ENCODE measurements at places on chromosomes 1 and 21. TPM values are rescaled to one million over a fixed set of nuclear protein-coding genes. Genes with fewer than 3 reads are reported as not detected.

DNA sequence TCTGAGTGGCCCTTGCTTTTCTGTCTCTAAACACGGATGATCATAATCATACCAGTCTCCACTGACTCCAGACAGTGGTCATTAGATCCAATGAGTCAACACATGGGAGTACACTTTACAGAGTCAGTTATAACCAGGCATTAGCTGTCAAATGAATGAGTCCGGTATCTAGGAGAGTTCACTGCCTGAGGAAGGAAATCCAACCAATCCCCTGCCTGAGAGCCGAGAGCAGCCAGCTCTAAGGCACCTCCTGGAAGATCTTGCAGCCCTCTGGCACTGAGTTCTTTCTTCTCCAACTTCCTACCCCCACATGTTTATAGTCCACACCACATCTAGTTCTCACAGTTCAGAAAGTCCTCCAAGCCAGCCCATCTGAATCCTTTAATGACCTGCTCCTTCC is 29.4 kb upstream of the RBM15 start:
- no peaks in the 10 kb centered on the region for H3K36me3 ChIP-seq
- peaks cover 35% of the 10 kb centered on the region for H3K4me1 ChIP-seq
- no peak for DNase-seq
- no peak overlapping the region for H3K4me3 ChIP-seq
- H3K27ac ChIP-seq = peak overlapping the region; percentile 8
- peaks cover 3% of the 10 kb centered on the region for H3K27me3 ChIP-seq

DNA sequence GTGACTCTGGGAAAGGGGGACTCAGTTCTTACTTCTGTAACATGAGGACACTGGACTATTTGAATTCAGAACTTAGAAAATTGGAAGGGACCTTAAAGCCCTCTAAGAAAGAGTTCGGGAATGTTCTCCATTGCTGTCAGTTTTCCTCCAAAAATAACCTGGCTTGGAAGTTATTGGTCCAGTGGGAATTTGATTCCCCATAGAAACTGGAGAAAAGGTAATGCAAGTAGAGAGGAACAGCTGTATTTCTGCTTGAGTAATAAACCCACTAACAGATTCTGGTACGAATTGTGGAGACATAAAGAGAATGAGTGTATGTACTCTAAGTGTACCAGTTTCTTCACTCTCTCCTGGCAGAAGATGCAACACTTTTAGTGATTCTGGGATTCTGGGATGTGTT is 1.8 kb downstream of the ZBED6 start:
- H3K4me1 ChIP-seq = peaks cover 58% of the 10 kb centered on the region
- peaks cover 16% of the 10 kb centered on the region for H3K36me3 ChIP-seq
- peak overlapping the region; percentile 42 for H3K27ac ChIP-seq
- DNase-seq = no peak

The DCDC2B gene
- total RNA-seq = not detected

DNA sequence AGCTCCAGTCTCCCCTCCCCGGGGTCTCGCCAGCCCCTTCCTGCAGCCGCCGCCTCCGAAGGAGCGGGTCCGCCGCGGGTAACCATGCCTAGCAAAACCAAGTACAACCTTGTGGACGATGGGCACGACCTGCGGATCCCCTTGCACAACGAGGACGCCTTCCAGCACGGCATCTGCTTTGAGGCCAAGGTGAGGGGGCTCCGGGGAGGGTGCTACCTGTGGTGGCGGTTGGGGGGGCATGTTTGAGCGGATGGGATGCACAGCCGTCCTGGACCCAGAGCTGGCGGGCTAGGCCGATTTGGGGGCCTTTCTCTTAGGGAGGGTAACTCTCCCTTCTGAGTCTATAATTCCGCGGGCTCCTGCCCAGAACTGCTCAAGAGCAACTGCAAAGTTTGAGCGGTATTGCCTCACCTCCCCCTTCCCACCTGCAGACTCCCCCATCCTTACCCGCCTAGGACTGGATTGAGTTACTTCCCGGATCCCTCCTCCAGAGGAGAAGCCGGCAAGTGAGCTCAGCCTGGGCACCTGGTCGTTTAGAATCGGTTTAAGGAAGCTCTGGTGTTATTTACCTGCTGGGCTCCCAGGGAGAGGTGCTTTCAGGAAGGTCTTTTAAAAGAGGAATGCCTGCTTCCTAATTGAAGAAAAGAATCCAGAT is 730 bp downstream of the NOS1AP start:
- peak overlapping the region; percentile 74 for H3K4me3 ChIP-seq
- no peaks in the 10 kb centered on the region for H3K27me3 ChIP-seq
- peaks cover 5% of the 10 kb centered on the region for H3K36me3 ChIP-seq
- H3K4me1 ChIP-seq = peaks cover 33% of the 10 kb centered on the region
- DNase-seq = peak; percentile 86

- peaks cover 7% of the 10 kb centered on the region for H3K27me3 ChIP-seq
- no peak overlapping the region for H3K4me3 ChIP-seq
- H3K4me1 ChIP-seq = no peaks in the 10 kb centered on the region
- H3K36me3 ChIP-seq = no peaks in the 10 kb centered on the region
- no peak for DNase-seq
Measured at GRCh38 chr1:242055749-242056320, 56.9 kb upstream of the MAP1LC3C start.

GRCh38 chr1:172394141-172394751 is 26.2 kb upstream of the C1orf105 start:
- H3K27ac ChIP-seq = peak overlapping the region; percentile 68
- no peak for DNase-seq
- no peak overlapping the region for H3K4me3 ChIP-seq
- H3K27me3 ChIP-seq = no peaks in the 10 kb centered on the region

DNA sequence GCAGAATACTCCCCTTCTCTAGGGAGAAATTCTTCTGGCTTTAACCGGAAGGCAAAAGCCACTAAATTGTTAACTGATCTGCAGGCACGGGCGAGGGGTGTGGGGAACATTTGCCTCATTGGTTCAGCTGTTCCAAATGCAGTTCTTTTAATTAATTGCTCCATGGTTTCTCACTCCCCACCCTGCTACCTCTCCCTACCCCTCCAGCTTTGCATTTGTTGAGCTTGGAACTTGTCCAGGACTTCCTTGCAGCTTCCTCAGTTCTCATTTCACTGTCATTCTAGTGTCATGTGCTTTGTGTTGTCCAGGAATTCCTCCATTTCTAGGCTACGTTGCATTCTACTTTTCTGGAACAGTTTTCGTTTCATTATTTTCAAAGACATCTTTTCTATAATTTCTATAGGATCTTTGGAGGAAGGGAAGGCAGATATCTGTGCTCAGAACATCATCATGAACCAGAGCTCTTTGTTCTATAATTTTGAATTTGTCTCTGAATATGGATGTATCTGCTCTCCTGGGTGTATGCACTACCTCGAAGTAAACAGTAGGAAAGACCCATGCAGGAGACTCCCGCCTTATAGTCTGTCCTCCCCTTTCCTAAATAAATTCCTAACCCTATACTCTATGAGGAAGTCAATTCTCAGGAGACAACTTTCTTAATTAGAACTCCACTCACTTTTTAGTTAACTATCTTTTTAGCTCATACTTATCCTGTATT is 132.4 kb upstream of the LMO4 start:
- H3K4me3 ChIP-seq = no peak overlapping the region
- DNase-seq = no peak
- peaks cover 8% of the 10 kb centered on the region for H3K27me3 ChIP-seq

The KLF17 gene
- 0.18 TPM for total RNA-seq

The KRTAP11-1 gene
- total RNA-seq = not detected

DNA sequence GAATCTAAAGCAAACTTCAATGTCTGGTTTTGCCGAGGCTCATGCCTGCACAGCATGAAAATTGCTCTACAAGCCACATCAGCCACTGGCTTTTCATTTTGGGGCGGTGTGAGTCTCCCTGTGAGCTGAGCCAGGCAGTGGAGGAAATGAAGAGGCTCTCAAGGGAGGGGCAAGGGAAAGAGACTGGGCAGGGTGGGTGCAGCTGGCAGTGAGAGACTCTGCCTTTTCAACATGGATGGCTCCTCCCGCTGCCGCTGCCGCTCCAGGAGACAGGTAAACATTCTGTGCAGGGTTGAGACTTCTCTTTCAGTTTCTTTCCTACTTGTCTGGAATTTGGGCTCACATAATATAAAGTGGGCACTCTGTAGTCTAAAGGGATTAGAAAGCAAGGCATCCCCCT is 11.3 kb upstream of the CTSE start:
- H3K27ac ChIP-seq = no peak overlapping the region
- H3K27me3 ChIP-seq = peaks cover 42% of the 10 kb centered on the region
- peaks cover 4% of the 10 kb centered on the region for H3K36me3 ChIP-seq
- no peak overlapping the region for H3K4me3 ChIP-seq

DNA sequence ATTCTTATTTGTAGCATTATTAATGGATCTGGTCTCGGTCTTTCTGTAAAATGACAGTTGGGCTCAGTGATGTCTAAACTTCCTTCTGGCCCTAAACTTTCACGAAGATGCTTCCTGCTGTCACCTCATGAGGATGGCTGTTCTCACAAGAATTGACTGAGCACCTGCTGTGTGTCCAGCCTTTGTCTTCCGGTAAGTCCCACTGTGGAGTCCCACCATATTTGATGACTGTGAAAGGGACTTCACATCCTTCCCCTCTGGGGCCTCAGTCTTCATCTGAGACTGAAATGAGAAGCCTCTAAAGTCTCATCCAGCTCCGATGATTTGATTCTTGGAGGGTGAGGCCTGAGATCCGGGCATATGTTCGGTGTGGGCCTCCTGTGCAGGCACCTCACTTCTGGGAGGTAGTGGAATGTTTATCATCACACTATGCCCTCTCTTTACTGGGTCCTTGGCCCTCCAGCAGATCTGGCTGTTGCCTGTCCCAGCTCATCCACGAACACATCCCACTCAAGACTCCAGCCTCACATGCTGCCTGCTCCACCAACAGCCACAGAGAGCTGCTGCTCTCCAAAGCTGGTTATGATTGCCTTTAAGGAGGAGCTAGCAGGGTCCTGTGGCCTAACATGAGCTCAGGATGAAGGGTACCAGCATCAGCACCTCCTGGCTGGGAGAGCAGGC is 95.8 kb downstream of the KCNN3 start:
- no peaks in the 10 kb centered on the region for H3K4me1 ChIP-seq
- peaks cover 21% of the 10 kb centered on the region for H3K27me3 ChIP-seq

- no peak overlapping the region for H3K4me3 ChIP-seq
- DNase-seq = no peak
- H3K4me1 ChIP-seq = peaks cover 44% of the 10 kb centered on the region
- no peak overlapping the region for H3K27ac ChIP-seq
- peaks cover 2% of the 10 kb centered on the region for H3K36me3 ChIP-seq
Measured at GRCh38 chr1:246066573-246066972, 440.5 kb downstream of the SMYD3 start.

GRCh38 chr1:145846201-145846612 is 777 bp downstream of the NUDT17 start:
- H3K36me3 ChIP-seq = peaks cover 14% of the 10 kb centered on the region
- DNase-seq = no peak
- H3K4me3 ChIP-seq = no peak overlapping the region
- peak overlapping the region; percentile 71 for H3K27ac ChIP-seq

DNA sequence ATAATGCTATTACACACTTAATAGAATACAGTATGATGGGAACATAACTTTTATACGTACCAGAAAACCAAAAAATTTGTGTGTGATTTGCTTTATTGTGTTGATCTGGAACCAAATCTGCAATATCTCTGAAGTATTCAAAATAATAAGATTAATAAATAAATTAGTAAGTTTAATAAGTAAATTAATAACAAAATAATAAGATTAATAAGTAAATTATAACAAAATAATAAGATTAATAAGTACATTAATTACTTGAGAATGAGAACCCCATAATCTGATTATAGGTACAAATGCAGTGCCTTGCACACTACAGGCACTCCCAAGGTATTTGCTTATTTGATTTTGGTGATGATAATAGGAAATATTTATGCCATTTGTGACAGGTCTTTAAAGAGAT is 267.4 kb downstream of the ZNF326 start:
- H3K27ac ChIP-seq = no peak overlapping the region

GRCh38 chr1:183227422-183228346 is 41.6 kb downstream of the LAMC2 start:
- no peaks in the 10 kb centered on the region for H3K27me3 ChIP-seq
- no peaks in the 10 kb centered on the region for H3K36me3 ChIP-seq
- no peak overlapping the region for H3K27ac ChIP-seq
- no peak for DNase-seq
- H3K4me1 ChIP-seq = peaks cover 14% of the 10 kb centered on the region

DNA sequence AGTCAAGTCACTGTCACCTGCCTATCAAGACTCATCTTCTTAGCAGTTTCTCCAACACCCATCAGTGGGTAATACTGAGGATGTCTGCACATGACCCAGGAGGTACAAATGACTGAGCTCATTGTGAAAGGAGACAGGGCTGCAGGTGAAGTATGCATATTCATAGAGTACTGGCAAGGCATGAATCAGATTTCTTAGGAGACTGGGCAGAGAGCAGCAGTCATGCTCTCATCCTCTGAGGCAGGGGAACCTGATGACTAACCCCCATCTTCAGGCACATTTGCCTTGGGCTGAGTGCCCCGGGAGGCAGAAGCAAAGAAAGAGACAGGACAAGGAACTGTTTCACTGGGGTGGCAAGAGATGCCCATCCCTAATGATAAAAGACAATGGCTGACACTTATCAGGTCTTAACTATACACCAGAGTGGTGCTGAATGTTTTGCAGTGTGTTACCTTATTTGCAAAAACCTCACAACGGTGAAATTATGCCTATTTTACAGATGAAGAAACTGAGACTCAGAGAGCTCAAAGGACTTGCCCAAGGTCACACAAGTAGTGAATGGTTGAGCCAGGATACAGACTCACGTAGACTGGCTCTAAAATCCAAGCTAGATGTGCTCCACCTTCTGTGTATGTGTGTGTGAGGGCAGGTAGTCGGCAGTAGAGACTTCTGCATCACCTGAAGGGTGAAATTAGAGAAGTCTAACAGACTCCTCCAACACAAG is 9.2 kb upstream of the GRHL3 start:
- no peaks in the 10 kb centered on the region for H3K4me1 ChIP-seq
- H3K27ac ChIP-seq = no peak overlapping the region
- no peak overlapping the region for H3K4me3 ChIP-seq
- peaks cover 12% of the 10 kb centered on the region for H3K27me3 ChIP-seq

DNA sequence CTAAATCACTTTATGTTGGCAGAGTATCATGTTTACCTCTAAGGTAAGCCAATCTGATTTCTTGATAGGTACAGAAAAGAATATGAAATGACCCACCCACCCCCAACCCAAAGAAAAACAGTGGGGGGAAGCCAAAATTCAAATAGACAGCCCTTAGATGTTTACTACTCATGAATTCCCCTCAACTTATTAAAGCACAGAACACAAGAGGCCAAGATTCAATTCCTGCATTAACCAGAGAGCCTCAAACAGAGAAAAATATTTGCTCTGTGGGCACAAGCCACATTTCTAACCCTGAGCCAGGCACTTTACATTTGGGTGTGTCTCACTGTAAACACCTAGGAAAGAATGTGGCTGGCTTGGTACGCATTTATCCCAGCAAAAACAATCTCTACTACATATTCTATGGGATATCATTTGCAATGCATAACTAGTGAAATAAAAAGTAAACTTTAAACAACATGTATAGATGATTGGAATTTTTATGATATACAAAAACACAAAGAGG is 84.3 kb downstream of the PTPN14 start:
- H3K4me3 ChIP-seq = no peak overlapping the region
- no peaks in the 10 kb centered on the region for H3K27me3 ChIP-seq
- H3K4me1 ChIP-seq = peaks cover 63% of the 10 kb centered on the region
- peaks cover 2% of the 10 kb centered on the region for H3K36me3 ChIP-seq
- H3K27ac ChIP-seq = peak overlapping the region; percentile 68
- DNase-seq = no peak

The ACTA1 gene
- 3.6 TPM for total RNA-seq

- no peak overlapping the region for H3K4me3 ChIP-seq
- H3K27ac ChIP-seq = no peak overlapping the region
- H3K4me1 ChIP-seq = no peaks in the 10 kb centered on the region
Measured at GRCh38 chr1:201404722-201405483, 5.8 kb upstream of the LAD1 start.

Data from chondrocyte (in vitro differentiated cells).